ENCODE measurements at places on chromosomes 2 and 18.

DNA sequence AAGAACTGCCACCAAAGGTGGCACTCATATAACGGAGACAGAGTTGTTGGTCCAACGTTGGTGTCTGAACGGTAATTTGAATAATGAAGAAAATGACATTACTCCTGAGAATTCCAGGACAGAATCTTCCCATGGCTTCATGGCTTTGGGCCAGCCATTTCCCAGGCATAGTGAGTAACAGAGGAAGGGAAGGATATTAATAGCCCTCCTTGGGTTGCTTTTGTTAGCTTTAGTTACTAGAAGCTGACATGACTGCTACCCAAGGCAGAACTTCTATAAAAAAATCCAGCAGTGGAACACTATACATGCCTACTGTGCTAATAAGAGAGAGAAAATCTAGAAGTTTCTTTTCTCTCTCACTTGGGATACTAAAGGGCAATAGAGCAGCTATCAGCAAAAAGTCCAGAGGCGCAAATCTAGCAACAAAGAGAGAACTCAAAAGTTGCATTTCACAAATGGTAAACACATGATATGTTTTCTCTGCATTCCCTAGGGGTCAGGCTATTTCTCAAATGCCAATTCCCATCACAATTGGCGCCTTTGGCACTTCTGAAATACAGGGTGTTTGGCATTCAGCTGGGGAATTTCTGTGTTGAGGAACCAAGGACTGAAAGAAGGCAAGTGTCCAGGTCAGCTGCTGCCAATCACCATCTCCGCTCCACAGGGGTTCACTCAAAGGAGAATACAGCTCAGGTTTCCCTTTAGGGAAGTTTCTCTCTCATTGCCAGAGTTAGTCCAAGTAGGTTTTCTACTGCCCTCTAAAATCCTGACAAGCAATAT is 160.8 kb upstream of the KYNU start:
- no peak for DNase-seq

GRCh38 chr2:165467921-165468320 is 1.6 kb upstream of the CSRNP3 start:
- DNase-seq, result no peak

GRCh38 chr18:46053368-46054095 is 18.5 kb downstream of the PSTPIP2 start:
- DNase-seq, result no peak

DNA sequence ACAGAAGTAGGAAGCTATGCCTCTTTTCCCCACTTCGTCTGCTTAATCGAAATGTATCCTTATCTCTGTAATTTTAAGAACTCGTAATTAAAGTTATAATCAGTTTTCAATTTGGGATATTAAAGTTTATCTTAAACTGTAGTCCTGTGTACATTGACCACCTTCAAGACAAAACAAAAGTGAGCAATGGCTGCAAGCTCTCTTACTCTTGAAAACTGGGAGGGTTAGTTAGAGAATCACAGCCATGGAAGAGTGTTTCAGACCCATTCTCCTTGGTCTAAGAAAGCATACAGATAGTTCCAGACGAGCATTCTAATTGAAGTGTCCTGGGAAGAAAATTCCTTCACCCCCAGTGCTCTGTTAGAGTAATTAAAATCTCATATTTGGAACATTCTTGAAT is 2.0 kb downstream of the KCMF1 start:
- no peak for DNase-seq

- DNase-seq, result no peak
Measured at GRCh38 chr2:216635171-216635570, 2.0 kb downstream of the IGFBP2 start.

DNA sequence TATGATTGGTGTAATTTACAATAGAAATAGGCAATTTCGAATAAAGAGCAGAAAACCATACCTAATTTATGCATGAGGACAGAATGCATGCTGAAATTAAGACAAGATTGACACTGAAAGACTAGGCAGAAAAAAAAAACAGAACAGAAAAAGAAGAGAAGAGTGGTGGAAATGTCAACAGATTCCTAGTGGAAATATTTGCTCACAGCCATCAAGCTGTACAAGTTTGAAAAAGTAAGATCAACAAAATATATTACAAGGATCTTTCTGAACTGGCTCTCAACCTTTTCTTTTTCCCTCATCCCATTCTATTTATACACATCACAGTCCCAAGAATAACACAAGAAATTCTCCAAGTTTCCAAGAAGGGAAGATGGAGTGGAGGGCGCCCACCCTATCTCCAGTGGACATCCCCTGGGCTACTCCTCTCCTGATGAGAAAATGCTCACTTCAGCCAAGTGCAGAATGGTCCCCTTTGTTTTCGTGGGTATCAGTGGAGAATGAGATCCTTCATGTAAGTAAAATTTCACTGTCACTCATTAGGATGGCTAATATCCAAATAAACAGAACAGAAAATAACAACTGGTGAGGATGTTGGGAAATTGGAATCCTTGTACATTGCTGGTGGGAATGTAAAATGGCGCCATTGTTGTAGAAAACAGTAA is 51.0 kb upstream of the ZNF532 start:
- no peak for DNase-seq
